ENCODE measurements at places on chromosomes 2 and 18. TPM values are rescaled to one million over a fixed set of nuclear protein-coding genes. Genes with fewer than 3 reads are reported as not detected.

Gene ACTR2
- 207 TPM for polyA plus RNA-seq

Gene AFF3
- polyA plus RNA-seq, result 18.5 TPM

Gene CD8B
- 0.61 TPM for polyA plus RNA-seq

Gene METTL8
- 15.3 TPM for polyA plus RNA-seq

Gene SLC35F5
- polyA plus RNA-seq, result 153 TPM

Gene MATN3
- 3.7 TPM for polyA plus RNA-seq
